ENCODE measurements at places on chromosomes 13 and 19.

- no peak for DNase-seq
Measured at GRCh38 chr19:10744253-10744798, 26.4 kb downstream of the DNM2 start.

GRCh38 chr19:10207026-10207425 lies 12.3 kb upstream of the DNMT1 start:
- DNase-seq, result no peak

- DNase-seq, result no peak
Measured at GRCh38 chr19:30570194-30570593, 198.0 kb downstream of the ZNF536 start.

GRCh38 chr19:34733266-34733745 lies 737 bp upstream of the ZNF181 start:
- DNase-seq, result no peak

DNA sequence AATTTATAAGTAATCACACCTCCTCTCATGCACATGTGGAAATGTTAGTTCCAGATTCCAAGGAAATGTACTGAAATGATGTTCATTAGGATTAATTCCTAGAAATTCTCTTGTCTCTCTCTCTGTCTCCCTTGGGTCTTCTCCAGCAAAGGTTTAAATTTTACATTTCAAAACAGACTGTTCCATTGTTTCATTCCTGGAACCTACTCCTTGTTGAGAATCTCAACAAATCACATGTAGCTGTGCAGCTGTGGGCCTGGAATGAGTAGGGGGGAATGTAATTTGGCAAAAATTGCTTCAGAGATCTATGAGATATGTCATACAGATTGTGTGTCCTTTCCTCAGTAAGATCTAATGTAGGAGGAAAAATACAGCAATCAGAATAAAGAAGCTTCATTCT lies 46.2 kb upstream of the RFXAP start:
- DNase-seq, result no peak

DNA sequence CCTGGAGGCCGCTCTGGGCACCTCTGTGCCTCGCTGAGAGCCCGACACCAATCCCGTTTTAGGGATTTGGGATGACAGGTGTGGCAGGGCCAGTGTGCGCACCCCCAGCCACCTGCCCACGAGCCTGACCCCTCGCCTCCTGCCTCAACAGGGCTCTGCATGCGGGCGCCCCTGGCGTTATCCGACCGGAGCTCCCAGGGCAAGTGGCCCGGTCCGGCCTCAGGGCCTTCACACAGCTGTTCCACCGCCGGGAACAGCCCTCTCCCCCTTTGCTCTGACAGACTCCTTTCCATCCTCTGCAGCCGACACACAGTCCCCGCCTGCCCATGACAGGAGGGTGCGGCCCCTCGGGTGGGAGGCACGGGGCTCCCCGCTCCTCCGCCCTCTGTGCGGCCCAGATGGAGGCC lies 7.1 kb upstream of the WDR18 start:
- DNase-seq, result no peak

DNA sequence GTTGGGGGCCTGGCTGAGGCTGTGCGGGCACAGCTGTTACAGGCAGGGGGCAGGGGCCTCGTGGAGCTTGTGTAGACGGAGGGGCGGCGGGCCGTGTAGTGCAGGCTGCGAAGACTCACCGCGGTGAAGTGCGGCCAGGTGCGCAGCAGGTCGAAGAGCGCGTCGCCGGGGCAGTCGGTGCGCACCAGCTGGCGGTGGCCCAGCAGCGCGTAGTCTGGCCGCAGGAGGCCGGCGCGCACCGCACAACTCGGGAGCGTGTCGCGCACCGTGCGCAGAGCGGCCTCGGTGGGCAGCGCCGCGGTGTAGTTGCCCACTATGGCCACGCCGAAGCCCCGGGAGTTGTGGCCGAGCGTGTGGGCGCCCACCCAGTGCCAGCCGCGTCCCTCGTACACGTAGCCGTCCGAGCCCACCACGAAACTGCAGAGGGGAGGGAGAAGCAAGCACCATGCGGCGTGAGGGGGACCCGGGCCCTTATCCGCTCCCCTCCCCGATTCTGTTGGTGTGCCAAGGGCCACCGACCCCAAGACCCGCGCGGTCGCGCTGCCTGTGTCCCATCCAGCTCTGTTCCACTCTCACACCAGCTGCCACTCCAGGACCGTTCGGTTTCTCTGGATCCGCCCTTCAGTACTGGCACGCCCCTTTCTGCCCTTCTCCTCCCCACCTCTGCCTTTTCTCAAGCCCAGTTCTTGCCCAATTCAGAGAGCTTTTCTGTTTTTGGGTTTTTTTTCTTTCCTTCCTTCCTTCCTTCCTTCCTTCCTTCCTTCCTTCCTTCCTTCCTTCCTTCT lies 5.4 kb upstream of the RASAL3 start:
- no peak for DNase-seq

GRCh38 chr19:23914402-23915286 lies at the start of gene ZNF726:
Gene ZNF726, plus strand, starts transcription at chr19:23914886. Its CDS starts 109 bp downstream, at chr19:23914995.
- no peak for DNase-seq

GRCh38 chr13:73477441-73477840 lies 418.6 kb downstream of the KLF5 start:
- DNase-seq, result no peak

All from NCI-H1417 treated with DMSO at 0.1 percent for 48 hours (cell line).